ENCODE measurements at places on chromosomes 3 and 15.
A peak's percentile ranks its signal among the peaks of the same experiment; 100 is the strongest.

- DNase-seq = peak; percentile 37
Observed at GRCh38 chr3:9916734-9917680, at the start of gene IL17RC. IL17RC (plus strand) TSS chr3:9917098; CDS start chr3:9917316, 218 bp downstream.

GRCh38 chr15:72248514-72248913 lies 17.5 kb upstream of the PKM start:
- no peak for DNase-seq

GRCh38 chr3:141019244-141019643 lies 31.9 kb upstream of the SPSB4 start:
- DNase-seq = no peak

- no peak for DNase-seq
Observed at GRCh38 chr3:132232231-132232792, 84.9 kb upstream of the ACP3 start.

All from SHP77 treated with DMSO at 0.1 percent for 48 hours (cell line).